ENCODE measurements at places on chromosomes 3 and 15.

DNA sequence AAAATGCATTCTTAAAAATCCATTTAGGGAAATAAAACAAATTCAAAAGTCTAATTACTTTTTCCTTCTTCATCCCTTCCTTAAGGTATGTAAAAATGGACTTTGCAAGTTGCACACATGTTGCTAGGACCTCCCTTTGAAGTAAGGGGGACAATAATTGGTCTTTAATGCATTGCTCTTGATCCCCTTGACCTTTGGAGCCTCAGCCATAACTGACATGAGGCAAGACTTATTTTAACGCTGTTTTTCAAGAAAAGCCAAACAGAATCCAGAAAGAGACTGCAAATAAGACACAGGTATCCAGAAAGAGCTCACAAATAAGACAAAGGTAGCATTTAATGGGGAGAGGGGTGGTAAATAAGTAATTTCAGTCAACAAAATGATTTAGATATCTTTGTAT lies 301.4 kb downstream of the ULK4 start:
- no peaks in the 10 kb centered on the region for H3K36me3 ChIP-seq
- H3K4me3 ChIP-seq: no peak overlapping the region
- no peaks in the 10 kb centered on the region for H3K27me3 ChIP-seq
- H3K4me1 ChIP-seq: no peaks in the 10 kb centered on the region

- H3K4me3 ChIP-seq: no peak overlapping the region
- no peaks in the 10 kb centered on the region for H3K36me3 ChIP-seq
- no peaks in the 10 kb centered on the region for H3K4me1 ChIP-seq
- no peak for DNase-seq
- no peaks in the 10 kb centered on the region for H3K27me3 ChIP-seq
These were observed 171.4 kb downstream of the CNTN3 start for GRCh38 chr3:74443102-74443501.

DNA sequence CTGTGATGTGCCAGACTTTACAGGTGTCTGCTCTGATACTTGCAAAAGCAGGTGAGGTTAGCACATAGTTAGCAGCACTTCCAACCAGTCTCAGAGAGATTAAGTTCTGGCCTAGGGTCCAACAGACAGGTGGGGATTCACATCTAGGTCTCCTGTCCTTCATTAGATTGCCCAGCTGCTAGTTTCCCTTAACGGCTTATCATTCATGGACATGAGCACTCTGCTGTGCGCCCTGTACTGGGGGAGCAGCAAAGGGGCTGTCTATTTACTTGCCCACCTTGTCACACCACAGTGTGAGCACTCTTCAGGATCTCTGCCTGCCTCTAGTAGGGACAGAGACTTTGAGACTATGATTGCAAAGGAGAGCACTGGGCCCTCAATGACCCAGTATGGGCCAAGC lies 8.7 kb downstream of the SPSB4 start:
- DNase-seq: no peak
- no peaks in the 10 kb centered on the region for H3K36me3 ChIP-seq
- H3K27ac ChIP-seq: no peak overlapping the region
- H3K27me3 ChIP-seq: peaks cover 16% of the 10 kb centered on the region

DNA sequence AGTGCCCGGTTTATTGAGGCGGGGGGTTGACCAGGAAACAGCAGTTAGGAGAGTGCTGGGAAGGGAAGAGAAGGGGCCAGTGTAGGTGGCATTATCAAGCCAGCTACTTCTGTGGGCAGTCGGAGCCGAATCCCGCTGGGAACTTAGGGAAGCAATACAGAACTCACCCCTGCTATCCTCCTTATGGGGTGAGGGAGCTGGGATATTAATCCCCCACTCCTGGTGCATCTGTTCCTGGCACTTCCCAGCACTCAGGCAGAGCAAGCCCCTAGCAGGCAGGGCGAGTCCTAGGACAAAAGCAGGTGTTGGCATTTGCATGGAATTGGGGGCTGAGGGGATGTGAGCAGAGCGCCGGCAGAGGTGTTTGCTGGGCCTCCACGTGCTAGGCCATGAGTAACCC lies 48.6 kb downstream of the SMAD6 start:
- peaks cover 6% of the 10 kb centered on the region for H3K27me3 ChIP-seq
- no peaks in the 10 kb centered on the region for H3K36me3 ChIP-seq
- no peak for DNase-seq
- no peak overlapping the region for H3K4me3 ChIP-seq

DNA sequence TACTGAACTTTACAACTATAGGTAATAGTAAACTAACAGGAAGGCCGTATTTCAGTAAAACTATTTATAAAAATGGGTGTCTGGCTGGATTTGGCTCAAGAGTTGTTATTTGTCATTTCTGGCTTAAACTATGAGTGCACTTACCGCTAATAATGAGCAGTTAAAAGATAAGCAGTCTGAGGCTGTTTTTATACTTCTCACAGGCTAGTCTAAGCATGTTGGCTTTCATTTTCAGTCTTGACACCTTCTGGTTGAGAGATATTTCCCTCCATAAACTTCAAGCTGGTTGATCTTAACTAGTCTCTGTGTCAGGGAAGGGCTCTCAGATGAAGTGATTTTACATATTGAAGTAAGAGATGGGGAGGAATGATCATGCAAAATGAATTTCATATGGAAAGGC lies 96.1 kb downstream of the RSRC1 start:
- H3K4me3 ChIP-seq: no peak overlapping the region
- no peak for DNase-seq
- no peaks in the 10 kb centered on the region for H3K4me1 ChIP-seq

DNA sequence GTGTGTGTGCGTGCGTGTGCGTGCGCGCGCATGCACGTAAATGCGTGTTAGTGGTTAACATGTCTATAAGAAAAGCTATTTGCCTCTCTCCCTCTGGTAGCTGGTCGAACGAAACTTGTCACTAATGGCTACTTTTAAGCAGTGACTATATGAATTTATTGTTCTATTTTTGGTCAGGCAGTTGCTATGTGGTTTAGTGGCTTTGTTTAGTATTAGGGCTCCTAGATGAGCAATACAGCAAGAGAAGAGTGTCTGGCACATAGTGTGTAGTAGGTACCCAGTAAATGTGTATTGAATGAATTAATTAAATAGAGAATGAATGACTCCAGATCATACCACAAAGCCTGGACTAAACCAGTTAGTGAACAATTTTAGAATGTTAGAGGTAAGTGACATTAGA lies 171.6 kb downstream of the PPM1L start:
- H3K36me3 ChIP-seq: no peaks in the 10 kb centered on the region
- H3K4me1 ChIP-seq: no peaks in the 10 kb centered on the region
- H3K27me3 ChIP-seq: peaks cover 14% of the 10 kb centered on the region
- H3K27ac ChIP-seq: no peak overlapping the region
- DNase-seq: no peak

- no peak for DNase-seq
- H3K27me3 ChIP-seq: no peaks in the 10 kb centered on the region
- no peaks in the 10 kb centered on the region for H3K4me1 ChIP-seq
- H3K27ac ChIP-seq: no peak overlapping the region
These were observed 65.8 kb downstream of the EXOG start for GRCh38 chr3:38561746-38562466.

DNA sequence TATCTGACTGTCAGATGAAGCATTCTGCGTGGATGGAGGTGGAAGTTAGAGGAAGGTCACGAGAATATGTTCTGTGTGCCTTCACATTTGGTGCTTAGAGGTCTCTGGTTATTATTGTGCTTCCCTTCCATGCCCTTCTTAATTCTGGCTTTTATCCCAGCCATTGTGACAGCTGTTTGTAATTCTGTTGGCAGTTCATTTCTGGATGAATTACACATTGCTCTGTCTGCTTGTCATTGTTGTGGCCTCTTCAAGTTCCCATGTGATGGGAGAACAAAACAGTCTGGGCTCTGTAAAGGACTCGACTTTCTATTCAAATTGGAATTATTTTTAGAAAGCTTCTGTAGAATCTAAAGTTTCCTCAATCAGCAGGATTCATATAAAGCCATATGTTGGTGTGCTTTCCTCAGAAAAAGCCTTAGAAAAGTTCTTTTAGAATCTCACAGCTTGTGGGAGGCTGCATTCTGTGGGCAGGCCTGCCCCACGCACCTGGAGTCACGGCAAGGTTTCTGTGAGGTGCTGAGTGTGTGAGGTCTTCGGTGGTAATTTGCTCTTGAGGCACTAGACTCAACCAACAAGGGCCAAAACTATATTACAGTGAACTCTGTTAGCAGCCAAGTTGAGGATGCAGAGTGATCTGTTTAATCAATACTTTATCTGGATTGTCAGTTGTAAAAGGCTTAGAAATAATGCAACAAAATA lies 397.4 kb upstream of the AZI2 start:
- no peak overlapping the region for H3K27ac ChIP-seq
- no peak for DNase-seq
- H3K27me3 ChIP-seq: no peaks in the 10 kb centered on the region
- no peaks in the 10 kb centered on the region for H3K36me3 ChIP-seq
- H3K4me1 ChIP-seq: no peaks in the 10 kb centered on the region

GRCh38 chr3:64490180-64490724 lies 197.5 kb downstream of the ADAMTS9 start:
- DNase-seq: no peak
- peaks cover 50% of the 10 kb centered on the region for H3K27me3 ChIP-seq
- no peak overlapping the region for H3K4me3 ChIP-seq
- H3K27ac ChIP-seq: no peak overlapping the region

- peaks cover 2% of the 10 kb centered on the region for H3K27me3 ChIP-seq
- DNase-seq: no peak
- no peak overlapping the region for H3K4me3 ChIP-seq
These were observed 76.7 kb upstream of the STRIT1 start for GRCh38 chr3:155370198-155370597.

DNA sequence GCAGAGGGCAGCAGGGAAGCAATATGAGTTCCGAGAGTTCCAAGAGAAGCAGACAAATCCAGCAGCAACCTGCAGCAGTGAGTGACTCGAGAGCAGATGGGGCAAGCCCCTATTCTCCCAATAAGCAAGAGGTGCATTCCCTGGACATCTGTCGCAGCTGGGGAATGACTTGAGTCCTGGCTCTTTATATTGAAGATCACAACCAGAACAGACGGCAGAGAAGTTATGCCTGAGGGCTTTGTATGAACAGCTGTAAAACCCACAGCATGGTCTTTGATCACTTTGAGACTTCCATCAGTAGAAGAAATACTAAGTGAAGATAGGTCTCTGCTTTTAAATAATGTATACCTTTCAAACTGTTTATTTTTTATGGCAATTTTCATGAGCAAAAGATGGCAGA lies 23.6 kb upstream of the C3orf22 start:
- H3K27me3 ChIP-seq: no peaks in the 10 kb centered on the region
- DNase-seq: no peak
- no peak overlapping the region for H3K27ac ChIP-seq
- H3K4me3 ChIP-seq: no peak overlapping the region
- no peaks in the 10 kb centered on the region for H3K4me1 ChIP-seq

DNA sequence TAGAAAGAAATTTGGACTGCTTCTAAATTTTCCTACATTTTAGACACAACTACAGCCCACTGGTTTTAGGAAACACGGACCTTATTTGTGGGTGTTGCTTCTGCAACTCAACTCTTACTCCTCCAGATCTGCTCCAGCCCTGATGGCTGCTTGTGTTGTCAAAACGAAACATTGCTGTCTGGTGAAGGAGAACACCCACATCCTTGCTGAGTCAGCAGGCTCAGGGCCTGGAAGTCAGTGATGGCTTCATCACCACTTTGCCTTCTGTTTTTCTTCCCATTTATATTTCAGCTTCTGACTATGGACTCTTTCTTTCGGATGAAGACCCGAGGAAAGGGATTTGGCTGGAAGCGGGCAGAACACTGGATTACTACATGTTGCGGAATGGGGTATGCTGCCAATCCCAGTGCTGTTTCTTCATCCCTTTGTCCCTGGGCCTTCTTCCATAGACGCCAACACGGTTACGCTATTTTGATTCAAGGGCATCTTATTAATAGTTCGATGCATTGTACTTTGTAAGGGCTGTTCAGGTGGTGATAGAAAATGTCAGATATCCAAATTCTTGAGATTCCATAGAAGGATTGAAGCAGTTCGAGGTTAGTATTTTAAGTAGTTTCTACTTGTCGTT lies 392.6 kb upstream of the TPM1 start:
- no peak overlapping the region for H3K27ac ChIP-seq
- H3K36me3 ChIP-seq: no peaks in the 10 kb centered on the region
- no peak overlapping the region for H3K4me3 ChIP-seq
- no peaks in the 10 kb centered on the region for H3K27me3 ChIP-seq

DNA sequence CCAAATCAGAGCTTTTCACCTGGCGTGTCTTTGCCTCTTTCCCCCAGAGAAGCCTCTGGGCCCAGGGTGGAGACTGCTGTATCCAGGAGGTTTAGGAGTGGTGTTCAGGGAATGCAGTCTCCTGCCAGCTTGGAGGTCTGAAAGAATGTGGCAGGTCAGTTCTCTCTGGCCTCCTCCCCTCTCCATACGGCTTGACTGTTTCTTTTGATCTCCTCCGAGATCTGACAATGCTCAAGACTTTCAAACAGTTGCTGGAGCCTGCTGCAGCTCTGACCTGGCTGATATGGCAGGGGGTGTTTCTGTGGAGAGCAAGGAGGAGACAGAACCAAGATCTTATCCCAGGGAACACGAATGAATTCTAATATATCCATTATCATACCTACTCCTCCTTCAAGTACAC lies 24.7 kb upstream of the TM4SF4 start:
- no peak for DNase-seq
- H3K4me3 ChIP-seq: no peak overlapping the region
- peaks cover 2% of the 10 kb centered on the region for H3K27me3 ChIP-seq
- H3K4me1 ChIP-seq: no peaks in the 10 kb centered on the region

DNA sequence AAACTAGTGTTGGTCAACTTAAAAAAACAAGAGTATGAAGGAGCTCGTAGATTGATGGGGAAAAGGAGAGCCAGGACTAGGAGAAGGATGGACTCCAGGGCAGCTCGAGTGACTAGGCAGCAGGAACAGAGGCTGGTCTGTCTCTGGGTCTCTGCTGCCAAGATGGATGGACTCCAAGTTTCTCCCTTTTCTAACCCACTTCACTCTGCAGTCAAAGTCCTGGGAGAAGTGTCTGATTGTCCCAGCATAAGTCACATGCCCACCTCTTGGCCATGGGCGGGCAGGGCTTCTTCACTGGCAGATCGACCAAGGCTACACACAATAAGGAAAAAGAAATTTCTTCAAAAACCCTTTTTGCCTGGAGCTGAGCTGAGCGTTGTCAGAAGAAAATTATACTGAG lies 9.2 kb upstream of the EPB42 start:
- no peak overlapping the region for H3K4me3 ChIP-seq
- H3K27ac ChIP-seq: no peak overlapping the region
- peaks cover 8% of the 10 kb centered on the region for H3K27me3 ChIP-seq
- peaks cover 8% of the 10 kb centered on the region for H3K4me1 ChIP-seq

DNA sequence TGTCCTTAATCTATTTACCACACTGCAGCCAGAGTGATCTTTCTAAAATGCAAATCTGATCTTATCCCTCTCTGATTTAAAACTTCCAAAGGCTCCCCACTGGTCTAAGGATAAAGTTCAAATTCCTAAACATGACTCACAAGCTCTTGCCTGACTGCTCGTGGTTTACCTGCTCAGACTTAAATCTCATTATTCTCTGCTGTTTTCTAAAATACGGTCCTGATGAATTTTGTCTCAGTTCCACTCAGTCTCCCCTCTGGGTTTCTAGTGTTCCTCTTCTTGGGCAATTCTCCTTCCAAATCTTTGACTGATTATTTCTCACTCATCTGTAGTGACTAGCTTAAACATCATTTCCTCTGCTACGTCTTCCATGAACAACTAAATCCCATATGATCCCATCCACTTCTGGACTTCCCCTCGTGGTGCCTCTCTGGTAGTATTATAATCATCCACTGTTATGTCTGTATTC lies 108.3 kb downstream of the P3H2 start:
- H3K27ac ChIP-seq: no peak overlapping the region
- no peaks in the 10 kb centered on the region for H3K27me3 ChIP-seq
- no peak for DNase-seq
- H3K4me3 ChIP-seq: no peak overlapping the region
- H3K4me1 ChIP-seq: no peaks in the 10 kb centered on the region
- H3K36me3 ChIP-seq: no peaks in the 10 kb centered on the region

All from activated T-helper 1 cell treated with anti-CD3 and anti-CD28 coated beads, Interleukin-12 subunit alpha, Interleukin-12 subunit beta, Interleukin-2, Interleukin-4 antibody, amounts not matched to agents 30 ng/mL and 10 ng/mL and 1 ng/mL, durations not matched to agents 14 hours and 24 hours and 36 hours (primary cell).